IPS DF 19.7 (cell line): ENCODE measurements at places on chromosomes 4 and X.
A peak's percentile ranks its signal among the peaks of the same experiment; 100 is the strongest.

- no peak for DNase-seq
Observed at GRCh38 chrX:41522081-41522480, 74.9 kb downstream of the NYX start.

- DNase-seq, result no peak
Observed at GRCh38 chr4:91894006-91894405, 409.8 kb upstream of the GRID2 start.

- DNase-seq, result no peak
Observed at GRCh38 chr4:555566-556275, 20.4 kb downstream of the TMEM271 start.

DNA sequence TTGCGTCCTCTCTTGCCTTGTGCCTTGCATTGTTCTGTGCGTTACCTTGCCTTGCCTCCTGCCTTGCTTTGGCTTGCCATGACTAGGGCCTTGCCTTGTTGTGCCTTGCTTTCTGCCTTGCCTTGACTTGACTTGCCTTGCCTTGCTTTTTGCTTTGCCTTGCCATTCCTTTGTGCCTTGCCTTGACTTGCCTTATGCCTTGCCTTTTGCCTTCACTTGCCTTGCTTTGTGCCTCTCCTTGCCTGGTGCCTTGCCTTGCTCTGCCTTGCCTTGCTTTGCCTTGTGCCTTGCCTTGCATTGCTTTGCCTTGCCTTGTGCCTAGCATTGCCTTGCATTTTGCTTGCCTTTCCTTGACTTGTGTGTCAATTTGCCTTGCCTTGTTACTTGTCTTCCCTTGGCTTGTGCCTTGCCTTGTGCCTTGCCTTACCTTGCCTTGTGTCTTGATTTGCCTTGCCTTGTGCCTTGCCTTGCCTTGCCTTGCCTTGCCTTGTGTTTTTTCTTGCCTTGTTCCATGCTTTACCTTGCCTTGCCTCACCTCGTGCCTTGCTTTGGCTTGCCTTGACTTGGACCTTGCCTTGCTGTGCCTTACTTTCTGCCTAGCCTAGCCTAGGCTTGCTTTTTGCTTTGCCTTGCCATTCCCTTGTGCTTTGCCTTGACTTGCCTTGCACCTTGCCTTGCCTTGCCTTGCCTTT, 95.8 kb downstream of the TAB3 start:
- DNase-seq, result no peak

DNA sequence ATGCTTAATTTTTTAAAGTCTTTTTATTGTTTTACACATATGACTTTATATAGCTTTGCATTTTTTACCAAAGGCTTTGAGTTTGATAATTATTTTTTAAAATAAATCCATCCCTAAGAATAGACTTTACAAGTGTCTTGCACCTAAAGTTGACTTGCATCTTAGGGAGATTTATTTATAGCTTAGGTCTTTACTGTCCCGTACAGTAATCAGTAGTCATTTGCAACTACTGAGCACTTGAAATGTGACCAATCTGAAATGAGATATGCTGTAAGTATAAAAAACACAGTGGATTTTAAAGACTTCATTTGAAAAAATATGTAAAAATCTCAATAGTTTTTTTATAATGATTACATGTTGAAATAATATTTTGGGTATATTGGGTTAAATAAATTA, 19.2 kb downstream of the TBC1D1 start:
- no peak for DNase-seq

DNA sequence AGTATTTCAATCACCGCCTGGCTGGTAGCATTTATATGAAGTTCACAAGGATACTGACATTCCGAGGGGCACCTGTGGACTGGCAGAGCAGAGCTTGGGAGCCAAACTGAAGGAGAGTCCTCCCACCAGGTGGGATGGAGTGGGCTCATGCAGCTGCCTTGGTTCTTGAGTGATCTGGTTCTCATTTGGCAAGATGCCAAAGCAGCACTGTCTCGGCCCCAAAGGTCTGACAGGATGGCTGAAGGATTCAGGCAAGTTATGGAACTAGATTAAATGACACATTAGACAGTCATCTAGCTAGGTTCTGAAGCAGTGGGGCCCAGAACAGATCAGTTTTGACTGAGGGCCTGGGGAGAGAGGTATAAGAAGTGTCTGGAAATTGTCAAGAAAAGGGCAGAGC, 3.2 kb downstream of the FGF16 start:
- no peak for DNase-seq

DNA sequence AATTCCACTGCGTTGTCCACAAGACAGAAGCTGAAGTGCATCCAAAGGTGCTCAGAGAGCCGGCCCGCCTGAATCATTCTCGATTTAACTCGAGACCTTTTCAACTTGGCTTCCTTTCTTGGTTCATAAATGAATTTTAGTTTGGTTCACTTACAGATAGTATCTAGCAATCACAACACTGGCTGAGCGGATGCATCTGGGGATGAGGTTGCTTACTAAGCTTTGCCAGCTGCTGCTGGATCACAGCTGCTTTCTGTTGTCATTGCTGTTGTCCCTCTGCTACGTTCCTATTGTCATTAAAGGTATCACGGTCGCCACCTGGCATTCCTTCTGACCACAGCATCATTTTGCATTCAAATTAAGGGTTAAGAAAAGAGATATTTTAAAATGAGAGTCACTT, 115.5 kb downstream of the NFKB1 start:
- DNase-seq, result no peak

GRCh38 chr4:138113819-138114400, 128.2 kb downstream of the SLC7A11 start:
- DNase-seq, result no peak

DNA sequence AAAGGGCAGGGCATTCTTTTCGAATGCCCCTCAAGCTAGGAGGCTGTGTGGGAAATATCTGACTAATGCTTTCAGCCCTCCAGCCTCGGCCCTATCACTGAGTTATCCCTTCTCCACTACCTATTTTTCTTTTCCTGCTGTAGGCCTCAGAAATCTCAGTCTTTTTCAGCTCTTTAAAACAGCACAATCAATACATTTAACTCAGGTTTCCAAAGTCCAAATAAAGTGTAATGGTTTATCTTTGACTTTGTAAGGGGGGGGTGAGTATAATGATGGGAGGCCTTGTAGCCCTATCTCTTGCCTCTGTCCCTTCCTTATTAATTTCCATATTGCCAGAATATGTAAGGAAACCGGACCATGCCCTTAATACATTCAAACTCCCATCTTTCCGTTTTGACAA, 1.6 kb upstream of the WNK3 start:
- DNase-seq, result no peak

GRCh38 chrX:40127052-40127451, 29.3 kb upstream of the BCOR start:
- DNase-seq, result no peak

- DNase-seq, result no peak
Observed at GRCh38 chrX:32871636-32872035, 339.7 kb downstream of the DMD start.

GRCh38 chr4:168725930-168726329, 229.1 kb downstream of the PALLD start:
- no peak for DNase-seq

GRCh38 chrX:150219374-150220185, 143.5 kb upstream of the MAMLD1 start:
- DNase-seq, result no peak

DNA sequence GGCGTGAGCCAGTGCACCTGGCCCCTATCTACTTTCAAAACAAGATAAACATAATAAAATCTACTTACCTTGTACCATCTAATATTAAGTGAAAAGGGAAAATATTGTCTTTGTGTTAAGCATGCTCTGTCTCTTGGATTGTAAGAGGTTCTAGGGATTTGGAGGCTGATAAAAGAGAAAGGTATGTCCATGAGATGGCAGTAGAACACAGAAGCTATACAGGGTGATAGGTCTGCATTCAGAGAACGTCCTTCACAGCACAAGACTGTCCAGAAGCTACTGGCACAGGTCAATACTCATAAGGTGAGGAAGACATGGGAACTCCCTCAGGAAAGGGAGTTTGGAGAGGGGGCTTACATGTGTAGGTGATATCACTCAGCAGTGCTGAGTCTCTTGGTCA, 135.5 kb downstream of the TMEM47 start:
- DNase-seq, result peak; percentile 23

GRCh38 chr4:879729-880077, 52.4 kb downstream of the GAK start:
- no peak for DNase-seq

DNA sequence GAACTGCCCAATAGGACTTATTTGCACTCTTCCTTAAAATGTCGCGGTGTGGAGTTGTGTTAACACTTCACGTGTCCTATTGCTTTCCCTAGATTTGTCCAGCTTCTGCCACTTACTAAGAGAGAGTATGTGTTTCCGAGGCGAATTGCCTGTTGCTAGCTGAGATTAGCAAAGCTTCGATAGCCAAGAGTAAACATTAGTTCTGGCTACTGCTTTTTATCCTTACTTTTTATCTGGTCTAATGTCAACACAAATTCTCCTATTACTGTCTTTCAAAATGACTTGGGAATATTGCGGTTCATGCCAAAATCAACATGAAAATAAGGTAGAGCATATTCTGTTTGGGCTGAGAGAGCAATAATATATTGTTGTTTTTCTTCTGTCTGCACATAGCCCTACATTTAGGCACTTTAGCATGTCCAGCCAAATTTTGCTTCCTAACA, 90.4 kb upstream of the VEGFC start:
- DNase-seq, result no peak

DNA sequence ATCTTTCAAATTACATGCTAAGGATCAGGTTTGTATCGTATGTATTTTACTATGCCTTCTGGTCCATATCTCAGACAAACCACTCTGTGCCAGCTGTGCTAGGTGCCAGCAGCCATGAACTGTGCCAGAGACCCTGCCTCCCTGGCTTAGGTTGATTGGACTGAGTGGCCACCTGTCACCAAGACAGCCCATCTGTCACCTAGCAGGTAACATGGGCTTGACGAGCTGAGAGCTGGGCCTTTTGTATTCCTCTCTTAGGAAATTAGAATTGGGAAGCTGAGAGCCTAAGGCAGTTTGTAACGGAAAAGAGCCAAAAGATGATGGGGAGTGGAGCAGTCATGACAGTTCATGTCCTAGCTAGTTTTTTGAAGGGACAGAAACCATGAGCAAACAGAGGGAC, 42.5 kb downstream of the TMEM164 start:
- no peak for DNase-seq

DNA sequence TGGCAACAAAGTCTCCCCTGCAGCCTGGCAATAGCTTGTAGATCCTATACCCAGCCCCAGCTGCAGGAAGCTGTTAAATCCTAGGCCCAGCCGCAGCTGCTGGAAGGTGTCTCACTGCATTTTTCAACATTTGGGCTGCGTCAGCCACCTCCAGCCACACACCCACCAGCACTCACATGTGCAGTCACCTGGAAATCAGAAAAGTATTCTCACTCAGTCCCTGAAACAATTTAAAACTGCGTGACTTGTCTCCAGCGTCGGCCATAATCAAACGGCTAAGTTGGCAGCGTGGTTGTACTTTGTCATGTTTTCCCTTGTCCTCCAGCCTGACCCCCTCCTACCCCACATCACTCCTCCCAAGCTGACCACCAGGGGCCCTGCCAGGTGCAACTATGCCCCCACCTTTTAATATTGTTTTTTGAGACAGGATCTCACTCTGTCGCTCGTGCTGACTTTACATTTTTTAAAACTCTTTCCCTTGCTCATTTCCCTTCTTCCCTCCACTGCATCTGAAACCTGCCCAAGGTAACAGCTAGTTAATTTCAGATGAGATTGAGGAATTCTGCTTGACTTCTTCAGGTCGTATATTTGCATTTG, 97.2 kb upstream of the FRG1 start:
- no peak for DNase-seq

GRCh38 chrX:23732704-23733103, 10.4 kb downstream of the ACOT9 start:
- no peak for DNase-seq

DNA sequence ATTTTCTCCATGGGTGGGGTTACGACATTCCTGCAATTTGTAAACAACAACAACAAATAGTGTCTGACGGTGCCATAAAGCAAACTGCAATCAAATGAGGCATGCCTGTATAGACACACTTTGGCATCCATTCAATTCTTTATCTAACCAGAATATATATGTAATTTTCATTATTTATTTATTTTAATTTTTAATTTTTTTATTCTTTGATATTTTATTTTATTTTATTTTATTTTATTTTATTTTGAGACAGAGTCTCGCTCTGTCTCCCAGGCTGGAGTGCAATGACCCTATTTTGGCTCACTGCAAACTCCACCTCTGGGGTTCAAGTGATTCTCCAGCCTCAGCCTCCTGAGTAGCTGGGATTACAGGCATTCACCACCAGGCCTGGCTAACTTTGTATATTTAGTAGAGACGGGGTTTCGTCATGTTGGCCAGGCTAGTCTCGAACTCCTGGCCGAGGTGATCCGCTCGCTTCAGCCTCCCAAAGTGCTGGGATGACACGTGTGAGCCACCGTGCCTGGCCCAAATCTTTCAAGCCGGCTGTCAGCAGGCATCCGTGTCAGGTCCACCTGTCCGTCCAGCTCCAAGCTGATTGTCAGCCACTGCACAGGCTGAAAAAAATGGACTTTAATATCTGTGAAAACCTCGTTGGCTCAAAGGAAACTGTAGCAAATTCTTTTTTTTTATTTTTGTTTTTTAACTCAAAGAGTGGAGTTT, 200.8 kb downstream of the ASMT start:
- DNase-seq, result no peak

GRCh38 chr4:3009422-3009821, 46.1 kb downstream of the GRK4 start:
- DNase-seq, result no peak

GRCh38 chr4:158032733-158033415, 140.0 kb downstream of the GASK1B start:
- DNase-seq, result no peak

DNA sequence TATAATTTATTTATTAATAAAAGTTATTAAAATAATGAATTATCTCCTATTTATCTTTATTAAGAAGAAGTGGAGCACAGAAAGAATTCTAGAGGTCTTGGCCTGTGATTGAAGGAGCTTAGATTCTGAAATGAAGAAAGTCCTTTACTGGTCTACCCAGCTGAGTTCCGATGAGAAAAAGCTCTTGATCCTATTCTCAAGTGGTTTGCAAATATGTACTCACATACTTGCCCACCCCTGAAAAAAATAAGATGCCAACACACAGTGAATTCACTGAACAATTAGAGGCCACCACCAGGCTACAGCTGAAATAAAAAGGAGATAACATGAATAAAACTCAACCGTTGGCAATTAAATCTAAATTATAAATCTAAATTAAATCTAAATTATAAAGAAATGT, 253.4 kb downstream of the MAPK10 start:
- DNase-seq, result no peak

DNA sequence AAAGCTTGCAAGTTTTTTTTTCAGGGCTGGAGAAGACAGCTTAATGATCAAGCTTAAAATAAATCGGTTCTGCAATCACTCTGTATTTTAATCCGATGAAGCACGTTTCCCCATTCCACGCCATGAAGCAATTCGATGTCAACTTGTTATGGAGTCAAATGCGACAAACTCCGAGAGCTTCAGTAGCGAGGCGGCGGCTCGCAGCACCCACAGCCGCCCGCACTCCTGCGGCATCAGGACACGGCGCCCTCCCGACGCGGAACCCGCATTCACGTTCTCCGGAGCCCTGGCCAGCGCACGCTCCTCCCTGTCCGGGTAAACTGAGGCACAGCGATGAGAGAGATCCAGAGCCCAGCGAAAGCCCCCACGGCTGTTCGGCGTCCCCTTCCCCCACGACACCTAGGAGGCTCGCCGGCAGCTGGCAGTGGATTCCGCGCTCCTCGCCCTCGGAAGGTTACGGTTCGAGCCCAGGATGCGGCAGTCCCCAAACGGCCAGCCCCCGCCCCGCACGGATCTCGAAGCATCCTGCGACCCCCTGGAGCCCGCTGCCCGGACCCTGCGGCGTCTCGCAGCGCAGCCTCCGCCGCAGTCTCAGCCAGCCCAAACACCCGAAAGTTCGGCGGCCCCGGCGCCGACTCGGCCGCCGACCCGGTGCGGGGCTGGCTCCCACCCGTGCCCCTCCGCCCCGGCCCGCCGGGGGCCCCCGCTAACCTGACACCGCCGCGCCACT, 507 bp downstream of the MFAP3L start:
- DNase-seq, result no peak
